ENCODE measurements at places on chromosomes 4 and X.
A peak's percentile ranks its signal among the peaks of the same experiment; 100 is the strongest.

DNA sequence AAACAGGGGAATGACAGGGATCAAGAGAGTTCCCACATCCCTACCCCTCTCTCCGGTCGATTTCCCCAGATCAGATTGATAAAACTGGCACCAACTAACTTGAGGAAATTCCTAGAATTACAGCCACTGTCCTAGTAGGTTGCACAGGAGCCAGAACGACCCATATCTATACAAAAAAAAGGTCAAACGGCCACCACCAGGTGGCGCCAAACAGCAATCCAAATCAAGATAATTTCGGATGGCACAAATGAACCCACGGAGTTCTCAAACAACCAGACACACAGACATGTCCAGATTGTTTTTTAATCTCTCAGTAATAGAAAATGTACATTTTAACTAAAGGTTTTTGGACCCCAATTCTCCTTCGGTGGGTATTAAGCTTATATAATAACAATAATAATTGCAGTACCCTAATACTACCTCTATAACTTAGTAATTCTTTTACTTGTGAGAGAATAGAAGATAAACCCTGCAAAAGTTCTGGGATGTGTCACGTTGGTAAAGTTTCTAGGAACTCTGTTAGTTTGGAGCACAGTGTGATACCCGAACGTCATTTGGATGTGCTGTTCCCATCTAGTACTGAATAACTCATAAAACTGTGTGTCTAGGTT is 212.6 kb downstream of the SPOCK3 start:
- DNase-seq, result peak; percentile 30

GRCh38 chrX:44529310-44529709 is 13.3 kb downstream of the FUNDC1 start:
- DNase-seq, result no peak

DNA sequence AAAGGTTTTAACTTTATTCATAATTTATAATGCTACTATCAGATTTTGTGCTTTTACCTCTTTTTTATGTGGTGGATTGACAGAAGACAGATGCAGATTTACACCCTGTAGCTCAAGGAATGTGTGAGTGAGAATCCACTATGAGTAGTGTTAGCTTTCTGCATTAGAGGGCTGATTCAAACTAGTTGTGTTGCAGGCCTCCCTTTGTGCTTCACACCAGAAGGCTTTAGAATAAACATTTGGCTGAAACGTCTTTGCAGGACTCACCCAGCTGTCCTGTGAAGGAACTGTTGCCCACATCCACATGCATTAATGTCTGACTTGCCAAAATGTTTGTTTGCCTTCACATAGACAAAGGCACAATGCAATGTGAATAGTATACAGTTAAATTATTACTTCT is 127.0 kb downstream of the PCDH7 start:
- no peak for DNase-seq

DNA sequence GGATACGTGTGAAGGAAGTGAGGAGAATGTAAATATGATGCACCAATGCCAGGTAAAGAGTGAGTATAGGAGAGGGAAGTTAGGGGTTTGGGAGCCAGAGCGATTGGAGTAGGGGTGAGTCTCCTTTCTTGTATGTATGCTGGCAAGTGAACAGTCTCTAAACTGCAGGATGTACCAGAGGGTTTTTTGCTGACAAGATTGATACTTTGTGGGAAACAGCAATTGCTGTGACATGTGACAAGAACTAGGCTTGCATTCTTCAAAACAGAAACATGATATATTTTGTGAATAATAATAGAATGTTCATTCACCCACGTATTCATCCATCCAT is 706 bp downstream of the CHIC1 start:
- DNase-seq, result no peak

DNA sequence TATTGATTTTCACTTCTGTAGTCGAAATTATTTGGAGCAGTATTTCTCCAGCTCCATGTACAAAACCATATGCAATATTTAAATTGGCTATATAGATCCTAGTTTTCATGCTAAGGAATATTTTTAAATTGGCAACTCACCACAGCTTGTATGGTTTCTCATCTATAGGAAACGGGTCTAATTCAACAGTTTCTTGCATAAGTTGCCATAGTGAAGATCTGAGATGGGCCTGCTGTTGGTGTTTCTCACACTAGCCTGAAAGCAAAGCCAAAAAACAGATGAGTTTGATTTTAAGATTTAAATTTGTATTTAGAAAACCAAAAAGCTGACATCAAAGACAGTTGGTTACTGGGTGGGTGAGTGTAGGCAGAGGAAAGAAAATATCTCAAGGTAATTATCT is 5.5 kb downstream of the MAPK10 start:
- DNase-seq, result no peak

- no peak for DNase-seq
These were observed 2.7 kb upstream of the TMSB4X start for GRCh38 chrX:12972243-12972642.

DNA sequence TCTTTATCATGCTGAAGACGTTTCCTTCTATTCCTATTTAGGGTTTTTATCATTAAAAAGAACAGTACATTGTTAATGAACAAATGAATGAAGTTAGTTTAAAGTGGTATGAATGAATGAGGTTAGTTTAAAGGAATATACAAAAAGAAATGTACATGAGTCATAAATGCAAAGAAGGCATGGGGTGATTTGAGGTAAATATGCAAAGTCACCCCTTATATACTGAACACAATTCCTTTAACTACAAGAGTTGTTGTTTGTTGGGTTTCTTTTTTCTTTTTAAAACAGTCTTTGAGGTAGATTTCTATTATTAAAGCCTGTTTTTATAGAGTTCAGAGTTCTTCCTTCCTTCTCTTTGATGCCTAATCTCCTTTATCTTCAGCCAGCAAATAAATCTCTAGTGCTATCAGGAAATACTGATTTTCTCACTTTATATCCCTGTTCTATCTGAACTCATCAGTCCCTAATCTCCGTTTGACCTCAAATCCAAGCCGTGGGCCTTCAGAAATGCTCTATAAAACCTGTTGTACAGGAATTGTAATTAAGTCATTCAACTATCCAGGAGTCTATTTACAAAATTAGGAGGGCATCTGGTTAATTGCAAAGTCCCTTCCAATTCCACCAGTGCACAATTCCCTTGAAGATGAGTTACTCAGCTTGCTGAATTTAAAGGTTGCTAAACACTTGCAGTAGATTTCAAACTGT is 31.6 kb upstream of the ABCG2 start:
- no peak for DNase-seq

DNA sequence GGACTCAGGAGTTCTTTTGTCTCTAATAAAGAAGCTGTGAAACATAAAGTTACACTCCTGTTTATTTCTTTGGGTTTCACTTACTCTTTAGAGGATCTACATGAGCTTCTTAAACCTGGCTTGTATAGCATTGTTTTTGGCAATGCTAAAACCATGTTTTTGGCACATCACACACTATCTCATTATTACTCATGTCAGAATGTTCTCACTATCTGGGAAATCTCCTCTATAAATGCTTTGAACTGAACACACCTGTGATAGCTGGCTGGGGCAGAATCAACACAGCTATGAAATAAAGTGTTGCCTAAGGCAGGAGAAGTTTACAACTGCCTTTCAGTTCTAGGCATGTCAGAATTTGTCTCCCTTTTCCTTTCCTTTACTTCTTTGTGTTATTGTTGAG is 52.6 kb downstream of the SULT1B1 start:
- DNase-seq, result peak; percentile 7

DNA sequence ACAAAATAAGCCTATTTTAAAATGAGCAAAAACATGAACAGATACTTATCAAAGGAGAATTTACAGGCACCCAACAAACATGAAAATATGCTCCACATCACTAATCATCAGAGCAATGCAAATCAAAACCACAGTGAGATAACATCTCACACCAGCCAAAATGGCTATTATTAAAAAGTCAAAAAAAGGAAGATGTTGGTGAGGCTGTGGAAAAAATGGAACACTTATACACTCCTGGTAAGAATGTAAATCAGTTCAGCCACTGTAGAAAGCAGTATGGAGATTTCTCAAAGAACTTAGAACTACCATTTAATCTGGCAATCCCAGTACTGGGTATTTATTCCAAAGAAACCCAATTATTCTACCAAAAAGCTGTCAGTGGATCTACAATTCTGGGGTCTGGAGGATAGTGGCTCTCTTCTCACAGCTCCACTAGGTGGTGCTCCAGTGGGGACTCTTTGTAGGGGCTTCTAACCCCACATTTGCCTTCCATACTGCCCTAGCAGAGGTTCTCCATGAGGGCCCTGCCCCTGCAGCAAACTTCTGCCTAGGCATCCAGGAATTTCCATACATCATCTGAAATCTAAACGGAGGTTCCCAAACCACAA is 9.1 kb upstream of the ZNF732 start:
- DNase-seq, result no peak

- no peak for DNase-seq
These were observed 958.6 kb upstream of the SLIT2 start for GRCh38 chr4:19293080-19293479.

DNA sequence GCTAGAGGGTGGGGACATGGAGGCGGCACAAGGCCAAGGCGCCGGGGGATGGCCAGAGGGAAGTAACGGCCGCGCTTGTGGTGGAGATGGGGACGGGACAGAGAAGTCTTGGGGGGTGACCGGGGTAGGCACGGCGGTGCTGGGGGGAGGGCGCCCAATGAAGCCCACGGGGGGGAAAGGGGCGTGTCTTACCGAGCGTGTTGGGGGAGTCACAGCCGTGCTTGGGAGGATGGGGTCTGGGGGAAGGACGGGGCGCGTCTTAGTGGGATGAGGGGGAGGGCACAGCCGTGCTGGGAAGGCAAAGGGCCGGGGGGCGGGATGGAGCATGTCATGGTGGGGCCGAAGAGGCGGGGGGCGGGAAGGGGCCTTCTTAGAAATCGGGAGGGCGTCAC is 952 bp downstream of the ARSD start:
- no peak for DNase-seq

Data from NCI-H2081 (cell line).